ENCODE measurements at places on chromosomes 4 and X.
A peak's percentile ranks its signal among the peaks of the same experiment; 100 is the strongest.

GRCh38 chr4:152785639-152786615, 6.2 kb downstream of the ARFIP1 start:
- DNase-seq: no peak

GRCh38 chrX:41734530-41734929, 10.5 kb downstream of the GPR82 start:
- DNase-seq: no peak

DNA sequence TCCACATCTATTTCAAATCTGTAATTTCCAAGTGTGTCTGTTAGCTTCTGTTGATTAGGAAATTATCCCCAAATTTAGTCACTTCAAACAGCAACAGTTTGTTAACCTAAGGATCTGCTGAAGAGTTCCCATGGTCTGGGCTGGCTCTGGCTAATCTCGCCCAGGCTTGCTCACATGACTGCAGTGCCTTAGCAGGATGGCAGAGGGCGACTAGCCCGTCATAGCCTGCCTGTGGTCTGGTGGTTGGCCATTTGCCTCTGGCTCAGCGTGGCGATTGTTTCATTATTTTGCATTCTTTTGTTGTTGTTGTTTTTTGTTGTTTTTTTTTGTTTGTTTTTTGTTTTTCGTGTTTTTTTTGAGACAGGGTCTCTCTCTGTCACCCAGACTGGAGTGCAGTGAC, 264.0 kb downstream of the TRIML1 start:
- DNase-seq: no peak

DNA sequence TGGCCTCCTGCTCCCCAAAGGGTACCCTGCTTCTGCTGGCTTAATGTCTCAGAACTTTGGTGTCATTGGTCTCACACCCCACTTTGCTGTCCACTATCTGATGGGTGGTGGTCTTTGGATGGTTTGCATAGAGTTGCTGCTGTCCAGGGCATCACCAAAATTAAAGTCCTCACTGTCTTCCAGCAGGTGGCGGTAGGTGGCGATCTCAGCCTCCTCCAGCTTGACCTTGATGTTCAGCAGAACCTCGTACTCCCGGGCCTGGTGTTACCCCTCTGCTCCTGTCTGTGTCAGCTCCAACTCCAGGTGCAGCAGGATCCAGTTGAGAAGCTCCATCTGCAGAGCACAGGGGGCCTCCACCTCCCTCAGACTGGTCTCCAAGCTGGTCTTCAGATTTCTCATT, 1169.5 kb upstream of the PABPC4L start:
- DNase-seq: no peak

DNA sequence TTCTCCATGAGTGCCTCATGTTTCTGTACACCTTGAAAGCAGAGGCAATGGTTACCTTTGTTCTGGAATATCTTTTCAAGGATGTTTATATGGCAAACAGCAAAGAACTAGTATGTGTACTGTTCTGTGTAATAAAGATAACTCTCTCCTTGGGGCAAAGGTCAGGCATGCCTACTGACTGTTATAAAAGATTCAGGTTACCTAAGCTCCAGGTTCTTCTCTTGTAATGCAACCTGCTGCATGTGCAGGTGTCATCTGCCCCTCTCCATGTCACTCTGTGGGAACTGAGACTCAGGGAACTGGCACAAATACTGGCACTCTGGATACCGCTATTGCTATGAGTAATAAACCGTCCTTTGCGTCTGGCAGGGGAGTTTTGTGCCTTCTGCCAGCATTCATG, 5.4 kb upstream of the TRPC3 start:
- no peak for DNase-seq

DNA sequence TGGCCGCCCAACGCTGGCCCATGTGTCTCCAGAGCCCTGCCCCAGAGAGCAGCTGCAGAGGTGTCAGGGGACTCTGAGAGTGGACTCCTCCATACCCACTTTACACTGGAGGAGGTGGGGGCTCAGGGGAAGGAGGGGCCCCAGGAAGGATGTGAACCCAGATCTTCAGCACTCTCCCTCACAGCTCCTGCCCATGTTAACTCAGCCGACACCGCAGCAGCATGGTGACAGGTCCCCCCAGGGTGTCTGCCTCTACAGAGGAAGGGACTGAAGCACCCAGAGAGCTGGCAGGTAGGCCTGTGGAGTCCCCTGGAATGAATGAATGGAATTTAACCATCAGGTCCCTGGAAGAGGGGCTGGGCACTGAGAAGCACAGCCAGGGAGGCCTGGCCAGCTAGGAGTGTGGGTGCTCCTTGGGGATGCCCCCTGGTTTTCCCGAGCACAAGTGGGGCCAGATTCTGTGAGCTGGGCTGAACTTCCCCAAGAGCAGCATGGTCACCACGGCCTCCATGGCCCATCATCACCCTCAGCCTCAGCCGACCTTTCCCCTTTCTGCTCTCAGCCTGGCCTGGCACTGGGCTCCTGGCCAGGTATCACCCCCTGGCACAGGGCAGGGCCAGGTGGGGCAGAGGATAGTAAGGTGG, 21.9 kb downstream of the SH3BP2 start:
- DNase-seq: no peak

DNA sequence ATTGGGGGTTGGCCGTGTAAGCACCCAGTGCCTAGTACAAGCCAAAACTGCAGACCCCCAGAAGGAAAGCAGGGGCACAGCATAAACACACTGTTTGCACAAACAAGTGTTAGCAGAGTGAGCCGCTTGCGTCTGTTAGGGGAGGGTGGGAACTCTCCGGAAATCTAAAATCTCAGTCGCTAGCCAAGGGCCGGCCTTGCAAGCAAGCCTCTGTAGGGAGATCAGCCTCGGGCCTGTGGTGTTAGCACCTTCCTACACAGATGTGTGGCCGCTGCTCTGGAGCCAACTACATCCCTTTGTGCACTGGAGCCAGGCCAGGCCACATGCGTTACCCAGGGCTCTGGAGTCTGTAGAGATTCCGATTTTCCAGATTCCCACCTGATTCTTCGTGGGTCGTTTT, 67.1 kb downstream of the GPR143 start:
- no peak for DNase-seq

GRCh38 chr4:5568931-5569330, 139.4 kb downstream of the EVC2 start:
- no peak for DNase-seq

DNA sequence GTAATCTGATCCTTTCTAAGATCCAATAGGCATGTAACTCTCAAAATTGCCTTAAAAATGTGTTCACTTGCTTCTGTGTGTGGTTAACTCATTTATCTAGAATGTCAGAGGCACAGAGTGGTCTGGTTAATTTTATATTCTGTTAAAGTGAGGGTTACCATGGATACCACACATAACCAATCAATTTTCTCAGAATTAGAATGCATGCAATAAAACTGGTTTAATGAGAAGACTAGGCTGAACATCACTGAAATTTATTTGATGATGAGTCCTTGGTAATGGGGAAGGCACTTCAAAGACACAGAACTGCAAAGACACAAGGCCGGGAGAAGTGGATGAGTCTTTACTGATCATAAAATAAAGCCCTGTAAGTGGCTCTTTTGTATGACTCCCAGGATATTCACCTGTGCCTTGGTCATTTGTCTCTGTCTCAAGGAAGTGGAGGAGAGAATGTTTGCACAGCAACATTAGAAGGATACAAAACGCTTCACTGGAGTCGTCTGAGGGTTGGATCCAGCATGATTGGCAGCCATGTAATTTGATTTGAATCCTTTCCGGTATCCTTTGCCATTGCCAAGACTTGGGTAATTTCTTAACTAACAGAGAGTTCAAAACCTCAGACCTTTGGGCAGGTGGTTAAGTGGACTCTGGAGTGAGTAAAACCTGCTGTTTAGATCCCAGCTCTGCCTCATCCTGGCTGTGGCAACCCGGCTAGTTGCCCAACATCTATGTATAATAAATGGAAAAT, 94.0 kb upstream of the RBPJ start:
- no peak for DNase-seq

- peak; percentile 73 for DNase-seq
Observed at GRCh38 chrX:111041018-111041462, 55.0 kb upstream of the PAK3 start.

DNA sequence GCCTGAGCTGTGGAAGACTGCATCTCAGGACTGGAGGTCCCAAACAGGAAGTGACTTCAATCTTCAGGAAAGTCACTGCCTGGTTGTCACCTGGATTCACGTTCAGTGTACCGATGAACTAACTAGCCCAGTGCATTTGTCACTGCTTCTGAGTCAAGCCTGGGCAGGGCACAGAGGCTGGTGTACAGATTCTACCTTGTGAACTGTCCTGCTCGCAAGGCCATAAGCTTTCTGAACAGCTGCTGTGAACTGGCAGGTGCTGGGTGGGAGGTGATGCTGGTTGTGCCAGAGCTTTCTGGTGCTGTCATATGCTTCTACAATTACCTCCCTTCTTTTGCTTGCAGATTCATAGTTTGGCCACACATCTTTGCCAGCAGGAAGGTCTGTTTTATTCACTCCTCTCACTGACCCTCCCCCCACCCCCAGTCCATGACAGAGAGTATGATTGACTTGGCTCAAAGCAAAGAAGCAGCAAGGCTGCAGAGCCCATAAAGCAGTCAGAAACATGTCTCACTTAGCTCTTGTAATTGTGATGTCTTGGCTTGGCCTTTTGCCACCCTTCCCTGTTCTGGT, 40.5 kb downstream of the ZCCHC12 start:
- no peak for DNase-seq

DNA sequence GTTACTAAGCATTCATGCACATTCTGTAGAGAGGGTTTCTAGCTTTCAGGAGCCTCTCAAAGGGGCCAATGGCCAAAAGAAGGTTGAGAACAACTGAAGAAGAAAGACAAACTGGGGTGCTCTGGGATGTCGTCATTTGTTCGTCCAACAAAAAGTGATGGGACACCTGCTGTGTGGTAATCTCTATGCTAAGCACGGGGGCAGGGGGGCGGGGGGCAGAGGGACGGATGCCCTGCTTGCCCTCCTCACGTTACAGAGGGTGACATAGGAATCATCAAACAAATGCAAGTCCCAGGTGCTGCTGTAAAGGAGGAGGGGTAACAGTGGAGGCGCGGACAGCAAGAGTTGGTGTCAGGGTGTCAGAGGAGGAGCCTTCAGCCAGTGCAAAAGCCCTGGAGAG, 12.8 kb upstream of the CRMP1 start:
- no peak for DNase-seq

DNA sequence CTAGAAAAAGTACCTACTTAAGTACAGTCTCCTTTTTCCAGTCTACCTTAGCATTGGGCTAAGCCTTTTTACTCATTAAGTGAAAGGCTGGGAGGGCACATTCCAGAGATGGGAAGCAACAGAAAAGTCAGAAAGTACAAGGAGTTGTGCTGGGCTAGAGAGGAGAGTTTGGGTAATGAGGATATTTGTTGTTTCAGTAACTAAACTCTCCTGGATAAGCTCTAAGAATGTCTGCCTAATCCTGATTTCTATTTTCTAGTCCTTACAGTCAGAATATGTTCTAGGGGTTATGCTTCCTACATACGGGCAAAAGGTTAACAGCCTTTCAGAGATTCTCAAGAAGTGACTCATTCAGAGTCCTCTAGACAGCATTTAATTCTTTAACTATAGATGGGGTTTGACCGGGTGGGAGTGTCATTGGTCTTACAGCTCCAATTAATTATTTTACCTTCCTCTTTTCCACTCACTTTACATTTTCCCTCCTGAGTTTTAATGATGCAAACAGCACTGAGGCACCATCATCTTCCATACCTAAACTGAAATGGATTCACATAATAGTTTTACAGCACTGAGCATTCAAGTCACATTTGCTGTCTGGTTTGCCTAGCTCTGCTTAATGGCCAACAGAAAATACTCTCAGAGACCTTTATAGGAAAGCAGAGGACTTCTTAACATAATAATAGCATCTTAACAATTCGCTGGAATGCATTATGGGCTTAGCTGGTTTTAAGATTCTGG, 42.9 kb downstream of the USP26 start:
- DNase-seq: no peak

All from HS-27A (cell line).